GM23248 (cell line): ENCODE measurements at places on chromosomes 11 and 22. TPM values are rescaled to one million over a fixed set of nuclear protein-coding genes. Genes with fewer than 3 reads are reported as not detected.
A peak's percentile ranks its signal among the peaks of the same experiment; 100 is the strongest.

DNA sequence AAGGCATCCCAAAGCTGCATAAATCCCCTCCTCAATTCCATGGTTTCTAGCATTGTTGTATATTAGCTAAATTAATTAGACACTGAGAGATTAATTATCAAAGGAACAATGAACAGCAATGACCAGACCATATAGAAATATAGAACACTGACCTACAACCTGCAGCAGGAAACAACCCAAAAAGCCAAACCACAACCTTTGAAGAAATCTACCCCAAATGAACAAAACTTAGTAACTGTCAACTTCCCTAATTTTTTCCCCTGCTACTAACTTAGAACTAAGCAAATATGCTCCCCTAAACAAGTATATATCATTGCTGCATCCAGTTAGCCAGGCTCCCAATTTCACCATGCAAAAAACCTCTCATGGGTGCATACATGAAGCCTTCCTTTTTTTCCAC is 268.0 kb upstream of the ANO3 start:
- H3K4me3 ChIP-seq, result no peak overlapping the region
- no peaks in the 10 kb centered on the region for H3K27me3 ChIP-seq
- H3K4me1 ChIP-seq, result no peaks in the 10 kb centered on the region
- no peak for DNase-seq
- H3K36me3 ChIP-seq, result no peaks in the 10 kb centered on the region

GRCh38 chr11:17547051-17547577 is at the start of gene OTOG:
Gene OTOG (plus strand): TSS chr11:17547259. CDS start chr11:17547373, 114 bp downstream.
- no peaks in the 10 kb centered on the region for H3K36me3 ChIP-seq
- H3K27me3 ChIP-seq, result peaks cover 17% of the 10 kb centered on the region; the same call in 1 of the 2 replicates
- no peak within 1 kb of the TSS for H3K27ac ChIP-seq
- no peak within 1 kb of the TSS for H3K4me3 ChIP-seq

DNA sequence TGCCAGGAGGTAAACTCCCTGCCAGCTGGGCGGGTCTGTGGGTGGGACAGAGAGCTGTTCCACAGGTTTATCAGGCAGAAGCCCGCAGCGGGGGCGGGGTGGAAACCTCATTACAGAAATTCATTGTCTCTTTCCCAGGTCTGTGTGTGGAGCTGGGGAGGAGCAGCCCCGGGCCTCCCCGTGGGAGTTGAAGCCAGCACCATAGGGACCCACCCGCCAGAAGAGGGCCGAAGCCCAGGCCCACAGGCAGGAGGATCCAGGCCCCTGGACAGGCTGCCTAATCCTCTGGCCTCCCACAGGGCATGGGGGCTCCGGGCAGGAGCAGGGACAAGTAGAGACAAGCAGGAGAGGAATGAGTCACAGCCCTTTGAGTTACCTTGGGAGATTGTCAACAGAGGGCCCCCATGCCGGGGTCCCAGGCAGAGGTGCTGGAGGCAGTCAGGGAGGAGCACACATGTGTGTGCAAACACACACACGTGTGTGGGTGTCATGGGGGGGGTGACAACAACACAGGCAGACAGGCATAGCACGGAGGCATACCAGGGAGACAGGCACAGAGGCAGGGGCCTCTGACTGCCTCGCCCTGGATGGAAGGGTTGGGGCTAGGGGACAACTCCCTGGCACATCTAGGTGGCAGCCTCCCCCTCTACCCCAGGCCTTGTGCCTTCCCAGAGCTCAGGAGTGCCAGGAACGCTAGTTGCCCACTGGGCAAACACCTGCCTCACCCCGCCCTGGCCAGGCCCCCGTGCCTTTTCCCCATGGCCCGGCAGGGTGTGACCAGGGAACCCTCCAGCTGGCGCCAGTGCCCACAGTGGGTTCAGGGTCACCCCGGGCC is 1.4 kb downstream of the CDC42BPG start:
- no peak overlapping the region for H3K27ac ChIP-seq
- H3K36me3 ChIP-seq, result no peaks in the 10 kb centered on the region
- H3K27me3 ChIP-seq, result no peaks in the 10 kb centered on the region
- DNase-seq, result no peak

- H3K27me3 ChIP-seq, result no peaks in the 10 kb centered on the region
- H3K4me1 ChIP-seq, result no peaks in the 10 kb centered on the region
- H3K27ac ChIP-seq, result no peak overlapping the region
Measured at GRCh38 chr11:112255067-112255720, 5.5 kb downstream of the PLET1 start.

DNA sequence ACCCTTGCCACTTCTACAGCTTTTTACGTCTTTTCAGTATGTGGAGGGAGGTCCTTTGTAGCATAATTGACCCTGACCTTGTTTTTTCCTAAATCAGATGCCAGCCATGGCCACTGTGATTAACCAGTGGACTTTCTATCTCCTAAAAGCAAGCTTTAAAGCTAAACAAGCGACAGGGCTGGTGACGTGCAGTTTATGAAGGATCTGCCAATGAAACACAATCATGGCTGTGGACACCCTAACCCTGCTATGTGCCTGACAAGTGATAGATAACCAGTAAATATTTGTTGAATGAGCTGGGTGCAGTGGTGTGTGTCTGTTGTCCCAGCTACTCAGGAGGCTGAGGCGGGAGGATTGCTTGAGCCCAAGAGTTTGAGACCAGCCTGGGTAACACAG is 64.2 kb downstream of the LIF start:
- no peak for DNase-seq
- no peak overlapping the region for H3K27ac ChIP-seq
- no peak overlapping the region for H3K4me3 ChIP-seq
- H3K27me3 ChIP-seq, result no peaks in the 10 kb centered on the region
- H3K4me1 ChIP-seq, result no peaks in the 10 kb centered on the region

DNA sequence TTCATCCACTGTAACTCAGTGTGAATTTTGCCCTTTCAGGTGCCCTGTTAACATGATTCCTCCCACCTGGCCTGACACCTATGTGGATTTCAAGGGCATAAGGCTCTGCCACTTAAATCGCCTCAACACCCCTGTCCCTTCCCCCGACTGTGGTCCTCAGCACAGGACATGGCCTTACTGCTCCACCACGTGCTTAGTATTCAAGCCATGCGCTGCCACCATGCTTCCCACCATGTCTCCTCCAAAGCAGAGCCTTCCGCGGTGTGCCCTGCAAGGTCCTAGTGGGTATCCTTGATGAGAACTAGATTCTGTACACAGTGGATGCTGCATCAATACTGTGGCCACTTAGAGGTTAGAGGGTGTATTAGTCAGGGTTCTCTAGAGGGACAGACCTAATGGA is 51.9 kb downstream of the BUD13 start:
- no peak overlapping the region for H3K27ac ChIP-seq
- DNase-seq, result no peak
- no peak overlapping the region for H3K4me3 ChIP-seq

DNA sequence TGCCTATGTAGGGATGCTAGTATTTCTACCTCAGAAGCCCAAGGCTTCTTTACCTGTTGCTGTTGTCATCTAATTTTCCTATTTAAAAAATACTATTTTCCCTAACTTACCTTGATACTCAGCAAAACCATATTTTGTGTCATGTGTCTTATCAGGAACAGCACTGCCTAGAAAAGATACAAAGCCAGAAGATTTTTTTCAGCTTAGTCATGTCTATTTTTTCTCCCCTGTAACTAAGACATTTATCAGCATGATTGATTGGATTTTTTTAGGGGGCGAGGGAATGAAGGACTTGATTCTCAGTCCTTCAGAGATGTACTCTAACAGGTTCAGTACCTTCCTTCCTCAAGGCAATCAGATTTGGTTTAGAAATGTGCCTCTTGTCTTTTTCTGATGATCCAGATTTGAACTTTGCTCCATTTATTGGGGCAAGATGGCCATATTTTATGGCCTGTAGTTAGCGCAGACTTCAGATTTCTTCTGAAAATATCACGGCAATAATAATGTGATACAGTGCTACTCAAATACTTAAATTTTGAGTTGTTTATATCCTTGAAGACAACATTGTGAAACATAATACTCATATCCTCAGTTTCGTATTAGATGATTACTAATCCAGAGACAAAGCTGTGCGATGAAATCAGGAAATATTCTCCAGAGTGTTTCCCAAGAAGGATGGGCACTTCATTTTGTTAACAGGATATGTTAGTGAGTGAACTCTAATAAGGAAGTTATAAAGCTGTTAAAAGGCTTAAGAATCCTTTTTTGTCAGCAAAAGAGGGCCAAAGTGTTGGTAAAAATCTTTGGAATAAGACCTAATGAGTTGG is 3.8 kb upstream of the PIK3IP1 start:
- no peaks in the 10 kb centered on the region for H3K36me3 ChIP-seq
- peaks cover 19% of the 10 kb centered on the region for H3K4me1 ChIP-seq
- peak overlapping the region; percentile 14 for H3K4me3 ChIP-seq

GRCh38 chr22:19713650-19714311 is 522 bp upstream of the SEPTIN5 start:
- no peak overlapping the region for H3K27ac ChIP-seq
- no peaks in the 10 kb centered on the region for H3K27me3 ChIP-seq
- peak overlapping the region; percentile 36 for H3K4me3 ChIP-seq
- H3K36me3 ChIP-seq, result no peaks in the 10 kb centered on the region
- DNase-seq, result peak; percentile 47
- H3K4me1 ChIP-seq, result 0 out of 2 replicates have a peak, but pooled peaks cover 6% of the 10 kb centered on the region

CDPF1 gene
- polyA plus RNA-seq, result 12.9 and 14.5 TPM in 2 replicates

TECTA gene
- 0.08 TPM in 2 replicates for polyA plus RNA-seq

RIMBP3C gene
- 0.15 TPM in 1 of 2 replicates, not detected in the other for polyA plus RNA-seq

BIK gene
- not detected in 2 replicates for polyA plus RNA-seq

VPREB1 gene
- not detected in 2 replicates for polyA plus RNA-seq

PHOX2A gene
- polyA plus RNA-seq, result not detected in 2 replicates

WNT7B gene
- 0.10 TPM in 1 of 2 replicates, not detected in the other for polyA plus RNA-seq

LRP5 gene
- 2.1 and 3.0 TPM in 2 replicates for polyA plus RNA-seq

XKR3 gene
- not detected in 2 replicates for polyA plus RNA-seq

OR4A16 gene
- not detected in 2 replicates for polyA plus RNA-seq

WT1 gene
- polyA plus RNA-seq, result not detected in 2 replicates

APOA4 gene
- polyA plus RNA-seq, result not detected in 2 replicates
